ENCODE measurements at places on chromosomes 1 and 21.

DNA sequence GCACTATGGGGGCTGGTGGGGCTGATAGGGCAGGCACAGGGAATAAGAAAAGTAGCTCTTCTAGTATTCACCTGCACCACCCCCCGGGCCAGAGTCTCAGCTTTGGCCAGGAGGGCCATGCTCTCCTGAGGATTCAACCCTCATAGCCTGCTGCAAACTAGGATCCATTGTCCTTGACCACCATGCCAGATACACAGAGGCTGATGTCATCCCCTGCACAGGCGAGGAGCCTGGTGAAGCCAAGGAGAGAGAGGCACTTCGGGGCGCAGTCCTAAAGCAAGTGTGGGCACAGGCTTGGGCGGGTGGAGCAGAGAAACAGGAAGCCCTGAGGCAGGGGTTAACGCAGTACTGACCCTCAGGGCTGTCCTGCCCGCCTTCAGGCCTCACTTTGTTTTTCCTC lies 29.5 kb downstream of the TMEM53 start:
- DNase-seq: no peak

DNA sequence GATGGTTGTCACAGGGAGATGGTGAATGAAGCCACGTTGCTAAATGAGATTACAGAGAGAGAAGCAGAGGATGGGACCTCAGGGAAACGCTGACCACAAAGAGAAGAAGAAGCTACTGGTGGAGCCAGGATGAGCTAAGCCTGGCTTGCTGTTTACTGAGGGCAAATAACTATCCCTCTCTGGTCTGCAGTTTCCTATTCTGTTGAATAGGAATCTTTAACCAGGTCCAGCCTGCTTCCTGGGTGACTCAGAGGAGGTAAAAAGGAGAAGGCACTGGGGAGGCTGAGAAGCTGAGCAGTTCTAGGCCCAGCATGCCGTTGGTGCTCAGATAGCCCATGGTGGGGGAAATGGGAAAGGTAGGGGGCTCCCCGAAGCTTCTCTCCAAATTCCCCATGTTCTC lies 29.6 kb downstream of the DMBX1 start:
- no peak for DNase-seq

GRCh38 chr1:46148318-46148717 lies 15.9 kb upstream of the PIK3R3 start:
- DNase-seq: no peak

DNA sequence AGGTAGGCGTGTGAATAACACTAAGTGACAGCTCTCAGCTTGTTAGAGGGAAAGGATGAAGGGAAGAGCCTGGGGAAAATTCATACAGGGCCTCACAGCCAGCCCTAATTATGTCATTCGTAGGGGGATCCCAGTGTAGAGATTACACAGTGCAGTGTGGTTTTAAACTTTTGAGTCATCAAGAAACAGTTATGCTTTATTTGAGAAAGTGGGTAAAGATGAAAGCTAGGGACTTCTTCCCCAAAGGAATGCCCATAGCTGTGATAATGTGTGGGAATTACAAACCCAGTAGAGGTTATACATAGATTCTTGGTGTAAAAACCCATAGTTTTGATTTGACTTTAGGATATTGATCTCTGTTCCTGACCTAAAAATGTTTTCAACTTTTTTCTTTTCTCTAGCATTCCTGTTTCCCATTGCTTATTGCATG lies 1.9 kb downstream of the TTF2 start:
- no peak for DNase-seq

GRCh38 chr1:7278827-7279765 lies 492.0 kb upstream of the VAMP3 start:
- DNase-seq: no peak

- no peak for DNase-seq
These were observed 51.4 kb downstream of the ACBD3 start for GRCh38 chr1:226135059-226135651.

DNA sequence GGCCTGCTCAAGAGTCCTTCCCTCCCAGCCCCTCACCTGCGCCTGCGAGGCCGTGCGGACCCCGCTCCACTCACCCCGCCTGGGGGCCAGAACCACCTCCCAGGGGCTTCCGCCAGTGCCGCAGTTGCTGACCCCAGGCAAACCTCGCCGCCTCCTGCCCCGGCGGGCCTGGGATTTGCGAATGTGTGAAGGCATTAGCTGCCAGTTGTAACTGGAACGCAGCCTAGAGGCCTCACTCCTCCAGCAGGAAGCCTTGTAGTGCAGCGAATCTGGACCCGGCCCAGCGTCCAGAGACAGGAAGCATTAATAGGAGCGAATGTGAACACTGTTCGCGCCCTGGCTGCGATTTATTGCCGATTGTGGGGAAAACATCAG lies 140.9 kb upstream of the ARHGEF16 start:
- peak; percentile 45 for DNase-seq

- DNase-seq: no peak
These were observed 360.1 kb upstream of the RGS18 start for GRCh38 chr1:191798178-191798577.

DNA sequence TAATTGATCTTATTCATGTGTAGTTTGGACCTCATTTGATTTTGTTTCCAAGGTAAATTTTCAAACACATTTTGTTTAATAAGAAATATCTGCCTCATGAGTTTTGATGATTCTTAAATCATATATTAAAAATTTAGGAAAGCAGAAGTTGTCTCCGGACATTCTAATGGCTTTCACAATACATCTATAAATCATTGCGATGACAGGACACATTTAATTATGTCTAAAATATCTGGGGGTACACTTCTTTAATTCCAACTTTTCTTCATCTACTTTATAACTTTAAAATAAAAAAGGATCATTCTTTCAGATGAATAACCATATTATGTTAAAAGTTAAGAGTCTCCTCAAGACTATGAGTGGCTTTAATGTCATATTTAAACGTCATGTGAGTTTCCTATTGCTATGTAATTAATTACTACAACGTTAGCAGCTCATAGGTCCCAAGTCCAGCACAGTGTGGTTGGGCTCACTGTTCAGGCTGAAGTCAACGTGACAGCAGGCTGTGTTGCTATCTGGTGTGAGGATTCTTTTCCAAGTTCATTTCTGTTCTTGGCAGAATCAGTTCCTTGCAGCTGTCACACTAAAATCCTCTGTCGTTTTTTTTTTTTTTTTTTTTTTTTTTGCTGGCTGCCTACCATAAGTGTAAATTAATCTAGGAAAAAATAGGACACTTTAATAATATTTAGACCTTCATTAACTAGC lies 893.5 kb downstream of the LTN1 start:
- no peak for DNase-seq

- DNase-seq: no peak
These were observed 20.3 kb upstream of the RGS4 start for GRCh38 chr1:163048869-163049268.

DNA sequence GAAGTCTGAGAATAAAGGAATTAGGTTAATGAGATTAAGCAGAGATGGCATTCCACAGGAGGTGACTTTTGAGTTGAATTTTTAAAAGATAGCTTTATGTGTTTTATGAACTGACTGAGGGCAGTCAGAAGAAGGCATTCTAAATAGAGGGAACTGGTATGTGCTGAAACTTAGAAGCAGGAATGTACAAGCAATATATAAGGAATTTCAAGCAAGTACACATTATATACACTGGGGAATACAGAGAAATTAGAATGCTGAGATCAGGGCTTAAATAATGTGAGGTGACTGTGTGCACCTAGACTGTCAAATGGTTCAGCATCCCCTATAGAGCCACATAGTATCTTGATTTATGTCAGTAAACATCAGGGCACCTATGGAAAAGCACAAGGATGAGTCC lies 19.3 kb downstream of the WNT2B start:
- DNase-seq: no peak
